ENCODE measurements at places on chromosomes 12 and 14.

DNA sequence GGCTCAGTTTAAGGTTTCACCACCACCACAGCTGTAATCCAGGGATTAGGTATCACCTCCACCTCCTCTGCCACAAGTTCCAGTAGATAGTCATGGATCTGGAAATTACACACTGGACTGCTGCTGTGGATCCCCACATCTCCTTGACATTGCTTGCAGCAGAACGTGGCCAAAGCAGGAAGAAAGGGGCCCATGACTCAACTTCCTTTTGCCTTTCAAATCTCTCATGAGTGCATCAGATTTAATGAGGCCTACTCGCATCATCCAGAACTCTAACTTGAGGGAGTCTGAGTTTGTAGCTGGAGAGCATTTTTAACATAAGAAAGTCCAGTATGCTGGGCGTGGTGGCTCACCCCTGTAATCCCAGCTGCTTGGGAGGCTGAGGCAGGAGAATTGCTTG is 29.2 kb upstream of the TMED10 start:
- peak; percentile 30 for DNase-seq

- DNase-seq: peak; percentile 84
Observed at GRCh38 chr14:77580964-77581505, 35.4 kb downstream of the SPTLC2 start.

- no peak for DNase-seq
Observed at GRCh38 chr14:79502136-79502750, 709.1 kb downstream of the DIO2 start.

DNA sequence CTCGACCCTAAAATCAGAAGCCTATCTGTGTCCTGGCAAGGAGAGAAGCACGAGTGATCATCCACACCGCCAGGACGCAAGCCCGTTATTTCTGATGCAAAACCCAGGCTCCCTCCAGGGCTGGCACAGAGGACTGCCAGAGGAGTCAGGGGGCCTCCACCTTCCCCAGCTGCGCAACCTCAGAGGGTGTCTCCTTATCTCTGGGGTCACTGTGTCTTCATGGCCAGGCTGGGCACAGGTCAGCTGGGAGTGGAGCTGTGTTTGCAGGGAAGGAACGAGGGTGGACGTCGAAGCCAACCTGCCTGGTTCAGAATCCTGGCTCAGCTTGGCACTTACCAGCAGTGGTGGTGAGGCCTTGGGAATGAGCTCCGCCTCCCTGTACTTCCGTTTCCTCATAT is 12.0 kb upstream of the SERPINA3 start:
- DNase-seq: no peak

- DNase-seq: peak; percentile 36
Observed at GRCh38 chr12:9064815-9065606, 50.7 kb downstream of the A2M start.

GRCh38 chr12:121799842-121800693 is 3.7 kb upstream of the SETD1B start:
- peak; percentile 90 for DNase-seq

DNA sequence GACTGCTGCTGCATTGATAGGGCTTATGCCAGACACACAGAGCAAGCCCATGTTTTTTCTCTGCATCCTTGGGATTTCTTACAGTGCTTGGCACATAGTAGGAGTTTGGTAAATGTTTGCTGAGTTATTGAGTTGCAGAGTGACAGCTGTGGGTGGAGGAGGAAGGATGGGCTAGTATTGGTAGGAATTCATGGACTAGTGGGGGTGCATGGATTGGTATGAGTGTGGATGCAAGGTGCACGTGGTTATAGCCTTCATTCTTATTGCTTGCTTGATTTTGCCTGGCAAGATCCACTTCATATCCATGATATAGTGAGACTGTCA is 11.4 kb downstream of the RGS6 start:
- no peak for DNase-seq

GRCh38 chr12:64790166-64790565 is 31.0 kb upstream of the GNS start:
- DNase-seq: no peak

DNA sequence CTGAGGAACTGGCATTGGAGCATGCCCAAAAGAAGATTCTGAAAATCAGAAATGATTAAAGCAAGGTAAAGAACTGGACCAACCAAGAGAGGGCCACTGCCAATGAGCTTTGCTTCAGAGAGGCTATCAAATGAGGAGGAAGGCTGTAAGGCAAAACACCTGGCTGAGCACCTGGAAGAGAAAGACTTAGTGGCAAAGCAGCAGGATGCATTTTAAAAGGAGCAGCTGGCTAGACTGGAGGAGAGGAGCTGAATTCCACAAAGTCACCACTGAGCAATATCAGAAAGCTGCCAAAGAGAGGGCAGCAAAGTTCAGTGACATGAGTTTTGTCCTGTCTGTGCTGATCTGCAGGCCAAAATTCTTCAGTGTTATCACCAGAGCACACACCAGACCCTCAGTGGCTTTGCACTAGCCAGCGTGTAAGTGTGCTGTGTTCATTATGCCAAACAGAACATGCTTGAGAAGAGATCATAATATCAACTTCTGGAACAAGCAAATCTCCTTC is 338.7 kb downstream of the TRHDE start:
- DNase-seq: no peak

DNA sequence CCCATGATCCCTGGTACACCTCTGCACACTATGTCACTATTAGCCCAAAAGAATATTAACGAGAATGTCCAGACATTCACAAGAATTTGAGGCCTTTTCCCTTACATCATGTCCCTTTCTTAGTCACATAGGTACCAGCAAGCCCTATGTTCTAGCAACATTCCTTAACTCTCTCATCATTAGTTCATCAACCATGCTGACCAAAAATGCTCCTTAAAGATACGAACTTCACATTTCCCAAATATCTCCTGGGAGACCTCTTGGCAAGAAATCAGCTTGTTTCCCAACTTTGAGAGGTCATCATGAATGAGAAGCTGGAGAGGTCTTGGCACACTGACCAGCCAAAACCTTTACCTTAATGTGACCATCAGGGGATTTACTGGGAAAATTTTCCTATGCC is 4.6 kb downstream of the SALL2 start:
- DNase-seq: peak; percentile 57

DNA sequence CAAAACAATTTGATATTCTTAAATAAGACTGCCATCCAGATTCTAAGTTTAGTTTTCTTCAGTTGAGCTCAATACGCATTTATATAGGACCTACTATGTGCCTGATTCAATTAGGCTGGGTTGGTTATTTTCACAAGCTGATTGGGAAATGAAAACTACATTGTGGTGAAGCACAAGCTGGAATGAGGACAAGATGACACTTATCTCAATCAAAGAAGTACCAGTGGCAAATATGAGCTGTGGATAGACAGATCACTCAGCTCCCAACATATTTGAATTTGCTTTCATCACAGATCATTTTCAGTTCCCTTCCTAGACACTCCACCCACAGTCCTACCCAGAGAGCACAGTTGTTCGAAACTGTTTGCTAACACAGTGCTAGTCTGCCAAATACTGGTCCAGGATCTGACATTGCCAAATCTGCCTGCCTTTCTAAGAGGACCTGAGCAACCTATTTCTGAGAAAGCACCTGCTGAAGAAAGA is 74.7 kb downstream of the LLPH start:
- no peak for DNase-seq

GRCh38 chr12:45416126-45416525 is 200.2 kb downstream of the ANO6 start:
- DNase-seq: no peak

DNA sequence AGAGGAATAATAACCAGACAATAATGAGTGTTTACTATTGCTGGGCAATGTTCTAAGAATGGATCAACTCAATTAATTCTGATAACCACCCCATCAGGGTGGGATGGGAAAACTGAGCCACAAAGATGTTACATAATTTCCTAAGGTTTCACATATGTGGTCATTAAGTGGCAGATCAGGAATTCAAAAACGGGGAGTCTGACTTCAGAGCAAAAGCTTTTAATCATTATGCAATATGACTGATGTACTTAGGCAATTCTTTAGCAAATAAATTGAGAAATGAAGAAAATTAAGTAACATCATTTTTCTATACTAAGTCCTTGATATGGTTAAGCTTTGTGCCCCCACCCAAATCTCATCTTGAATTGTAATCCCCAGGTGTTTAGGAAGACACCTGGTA is 53.4 kb downstream of the PLCZ1 start:
- DNase-seq: peak; percentile 41

DNA sequence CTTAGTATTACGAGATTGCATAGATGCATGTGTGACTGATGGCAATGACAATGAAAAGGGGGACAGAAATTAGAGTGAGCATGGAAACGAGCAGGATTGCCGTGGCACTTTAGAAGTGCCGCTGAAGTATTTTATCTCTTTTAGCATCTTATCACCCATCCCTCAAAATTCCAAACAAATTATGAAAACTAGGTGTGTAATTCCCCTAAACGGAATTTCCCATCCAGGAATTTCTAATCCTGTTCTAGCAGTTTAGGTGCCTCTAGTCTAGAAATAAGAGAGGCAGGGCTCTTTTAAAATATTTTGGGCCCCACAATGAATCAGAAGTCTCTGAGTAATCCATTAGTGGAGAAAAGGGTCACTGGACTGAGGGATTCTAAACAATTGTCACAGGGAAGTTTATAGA is 947 bp downstream of the TMEM52B start:
- no peak for DNase-seq

DNA sequence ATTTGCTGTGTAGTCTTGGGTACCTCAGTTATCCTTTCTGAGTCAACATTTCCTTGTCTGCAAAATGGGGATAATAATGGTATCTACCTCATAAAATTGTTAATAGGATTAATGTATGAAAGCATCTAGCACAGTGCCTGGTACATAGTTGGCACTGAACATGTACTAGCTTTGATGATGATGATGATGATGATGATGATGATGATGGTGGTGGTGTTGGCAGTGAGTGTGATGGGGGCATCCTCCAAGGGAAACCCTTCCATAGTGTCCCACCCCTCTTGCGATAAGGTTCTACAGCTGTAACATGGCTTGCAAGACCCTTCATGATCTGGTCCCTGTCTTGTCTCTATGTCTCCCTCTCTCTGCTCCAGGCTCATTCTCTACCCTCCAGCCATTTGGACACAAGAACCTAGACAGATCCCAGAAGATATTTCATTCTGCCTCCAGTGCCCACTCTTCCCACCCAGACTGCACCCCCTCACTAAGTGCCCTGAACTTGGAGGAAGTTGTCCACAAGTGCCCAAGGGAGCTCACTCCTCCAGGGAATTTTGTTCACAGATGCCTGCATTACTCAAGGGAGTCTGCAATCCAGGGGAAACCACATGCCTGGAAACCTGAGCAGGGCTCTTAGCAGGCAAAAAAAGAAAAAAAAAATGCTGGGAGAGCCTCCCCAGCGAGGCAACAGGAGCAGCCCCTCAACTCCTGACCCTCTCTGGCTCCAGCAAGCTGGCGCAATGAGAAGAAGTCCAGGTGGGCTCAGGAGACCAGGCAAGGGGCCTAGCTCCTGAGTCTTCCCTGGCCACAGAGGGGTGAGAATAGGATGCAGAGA is 10.1 kb upstream of the BDKRB1 start:
- DNase-seq: peak; percentile 77

DNA sequence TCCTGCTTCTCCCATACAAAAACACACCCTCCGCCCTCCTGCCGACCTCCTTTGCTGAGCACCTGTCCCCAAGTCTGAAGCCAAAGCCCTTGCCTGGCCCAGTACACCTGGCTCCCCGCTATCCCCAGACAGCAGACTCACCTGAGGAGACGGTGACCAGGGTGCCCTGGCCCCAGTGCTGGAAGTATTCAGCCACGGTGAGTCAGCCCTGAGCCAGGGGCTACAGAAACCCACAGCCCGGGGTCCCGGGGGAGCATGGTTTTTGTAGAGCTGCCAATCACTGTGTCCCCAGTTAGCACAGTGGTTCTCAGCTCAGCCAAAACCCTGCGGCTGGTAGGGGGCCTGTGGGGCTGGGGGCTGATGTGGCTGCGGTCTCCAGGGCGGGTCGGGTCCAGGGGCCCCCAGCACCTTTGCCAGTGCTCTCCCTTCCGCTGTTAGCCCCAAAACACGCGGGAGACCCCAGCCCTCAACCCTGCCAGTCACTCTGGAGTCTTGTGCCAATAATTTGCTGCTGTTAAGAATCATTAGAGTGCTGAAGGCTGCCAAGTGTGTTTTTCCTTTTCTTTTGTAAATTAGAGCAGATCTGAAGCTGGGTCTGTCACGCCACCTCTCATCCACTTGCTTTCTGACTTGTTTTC is 339.0 kb downstream of the TMEM121 start:
- no peak for DNase-seq

DNA sequence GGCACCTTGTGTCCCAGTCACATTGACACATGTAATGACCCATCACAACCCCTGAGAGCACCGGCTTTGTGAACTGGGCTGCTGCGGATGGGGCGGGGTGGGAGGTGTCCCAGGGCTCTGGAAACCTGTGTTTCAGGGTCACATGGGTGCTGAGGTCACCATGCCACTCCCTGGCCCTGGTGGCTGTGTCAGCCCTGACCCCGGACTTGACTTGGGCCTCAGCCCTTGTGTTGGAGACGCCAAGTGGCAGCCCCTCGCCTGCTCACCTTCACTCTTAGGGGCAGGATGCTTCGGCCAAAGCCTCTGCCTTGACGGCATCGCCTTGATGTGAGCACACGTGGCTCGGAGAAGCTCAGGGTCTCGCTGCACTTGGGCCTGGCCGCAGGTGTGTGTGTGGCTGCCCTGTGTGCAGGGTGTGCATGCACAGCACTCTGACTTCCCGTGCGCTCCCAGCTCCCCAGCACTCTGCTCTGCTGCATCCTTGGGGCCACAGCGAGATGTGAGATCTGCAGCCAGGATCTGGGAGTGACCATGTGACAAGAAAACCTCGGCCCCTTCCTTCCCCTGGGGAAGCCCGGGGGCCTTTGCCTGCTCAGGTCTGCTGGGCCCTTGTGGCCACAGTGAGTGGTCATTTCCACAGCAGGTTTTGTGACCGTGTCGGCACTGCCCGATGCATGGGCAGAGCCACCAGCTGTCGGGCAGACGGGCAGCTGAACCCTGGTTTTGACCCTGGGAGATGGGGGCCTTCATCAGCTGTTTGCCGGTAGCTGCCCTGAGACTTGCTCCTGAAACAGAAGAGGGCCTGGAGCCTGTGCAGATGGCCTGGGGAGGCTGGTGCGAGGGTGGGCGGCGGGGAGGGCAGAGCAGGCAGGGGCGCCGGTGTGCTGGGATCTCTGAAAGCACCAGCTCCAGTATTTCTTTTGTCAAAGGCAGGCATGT is 167.4 kb downstream of the KIF26A start:
- no peak for DNase-seq

DNA sequence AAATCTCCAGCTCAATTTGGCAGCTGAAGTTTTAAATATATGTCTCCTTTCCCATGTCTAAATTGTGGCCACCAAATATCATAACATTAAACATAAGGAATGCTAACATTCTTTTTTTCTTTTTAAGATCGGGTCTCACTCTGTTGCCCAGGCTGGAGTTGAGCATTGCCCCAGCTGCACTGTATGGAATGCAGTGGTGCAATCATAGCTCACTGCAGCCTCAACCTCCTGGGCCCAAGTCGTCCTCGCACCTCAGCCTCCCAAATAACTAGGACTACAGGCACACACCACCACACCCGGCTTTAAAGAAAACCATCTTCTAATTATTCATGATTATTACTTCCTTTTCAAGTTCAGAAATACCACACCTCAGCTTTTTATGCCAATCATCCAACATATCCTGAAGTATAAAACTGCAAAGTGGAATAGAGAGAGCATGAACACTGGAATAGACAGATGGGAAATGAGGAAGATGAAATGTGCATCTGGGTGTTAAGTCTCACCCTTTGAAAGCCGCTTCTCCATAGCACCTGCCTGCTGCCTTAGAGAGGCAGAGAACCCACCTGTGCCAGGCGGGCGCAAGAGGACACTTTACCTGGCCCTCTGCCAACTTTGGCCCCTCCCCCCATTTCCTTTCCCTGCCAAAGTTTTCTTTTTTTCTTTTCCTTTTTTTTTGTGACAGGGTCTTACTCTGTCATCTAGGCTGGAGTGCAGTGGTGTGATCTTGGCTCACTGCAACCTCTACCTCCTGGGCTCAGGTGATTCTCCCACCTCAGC is 2.8 kb upstream of the EML1 start:
- DNase-seq: no peak

Measured in choroid plexus epithelial cell (primary cell).